ENCODE measurements at places on chromosomes 7 and 10. TPM values are rescaled to one million over a fixed set of nuclear protein-coding genes. Genes with fewer than 3 reads are reported as not detected.

Gene SPDYE5
- total RNA-seq, result not detected

Gene TET1
- 1.5 TPM for total RNA-seq

Gene GSDME
- 1.7 TPM for total RNA-seq

Gene LIPK
- not detected for total RNA-seq

Gene TAS2R41
- not detected for total RNA-seq

Gene ANKRD2
- not detected for total RNA-seq

Gene HTRA1
- not detected for total RNA-seq

Gene SLC29A3
- 2.6 TPM for total RNA-seq

Gene NXPH1
- total RNA-seq, result not detected

Gene NRBF2
- 25.1 TPM for total RNA-seq

Gene GIMAP7
- 171 TPM for total RNA-seq

GRCh38 chr7:133360201-133360600, 107.3 kb downstream of the EXOC4 start:
- no peak for DNase-seq
- no peak overlapping the region for H3K27ac ChIP-seq
- peaks cover 5% of the 10 kb centered on the region for H3K4me1 ChIP-seq
- no peak overlapping the region for H3K4me3 ChIP-seq
- H3K36me3 ChIP-seq, result peaks cover 13% of the 10 kb centered on the region

DNA sequence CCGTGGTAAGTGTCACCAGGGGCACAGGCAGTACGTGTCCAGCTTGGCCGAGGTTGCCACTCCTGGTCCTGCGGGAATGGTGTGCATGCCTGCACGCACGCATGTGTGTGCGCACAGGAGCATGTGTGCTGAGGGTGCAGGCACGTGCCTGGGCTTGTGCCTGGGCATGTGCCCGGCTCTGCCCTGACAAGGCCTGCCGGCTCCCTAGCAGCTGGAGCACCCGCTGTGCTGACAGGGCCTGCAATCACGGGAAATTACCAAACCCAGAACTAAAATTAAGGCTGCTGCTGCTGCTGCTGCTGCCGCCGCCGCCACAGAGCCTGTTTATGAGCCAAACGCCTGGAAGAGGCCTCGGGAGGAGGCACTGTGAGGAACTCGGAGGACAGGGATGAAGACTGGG, 28.7 kb downstream of the GHRHR start:
- H3K4me1 ChIP-seq, result peaks cover 3% of the 10 kb centered on the region
- DNase-seq, result no peak
- H3K4me3 ChIP-seq, result no peak overlapping the region
- H3K27me3 ChIP-seq, result no peaks in the 10 kb centered on the region
- no peaks in the 10 kb centered on the region for H3K36me3 ChIP-seq

GRCh38 chr10:132187430-132188138, 836 bp downstream of the DPYSL4 start:
- peaks cover 2% of the 10 kb centered on the region for H3K4me1 ChIP-seq
- peaks cover 42% of the 10 kb centered on the region for H3K27me3 ChIP-seq
- DNase-seq, result no peak
- H3K27ac ChIP-seq, result no peak overlapping the region

GRCh38 chr10:27285093-27285492, 44.5 kb upstream of the ACBD5 start:
- no peak overlapping the region for H3K27ac ChIP-seq
- H3K36me3 ChIP-seq, result no peaks in the 10 kb centered on the region
- H3K4me3 ChIP-seq, result no peak overlapping the region
- peaks cover 10% of the 10 kb centered on the region for H3K27me3 ChIP-seq
- peaks cover 6% of the 10 kb centered on the region for H3K4me1 ChIP-seq

- H3K36me3 ChIP-seq, result no peaks in the 10 kb centered on the region
- no peaks in the 10 kb centered on the region for H3K27me3 ChIP-seq
- DNase-seq, result no peak
- H3K4me3 ChIP-seq, result no peak overlapping the region
- H3K27ac ChIP-seq, result no peak overlapping the region
These were observed 63.3 kb downstream of the IMMP2L start for GRCh38 chr7:111499027-111499426.

DNA sequence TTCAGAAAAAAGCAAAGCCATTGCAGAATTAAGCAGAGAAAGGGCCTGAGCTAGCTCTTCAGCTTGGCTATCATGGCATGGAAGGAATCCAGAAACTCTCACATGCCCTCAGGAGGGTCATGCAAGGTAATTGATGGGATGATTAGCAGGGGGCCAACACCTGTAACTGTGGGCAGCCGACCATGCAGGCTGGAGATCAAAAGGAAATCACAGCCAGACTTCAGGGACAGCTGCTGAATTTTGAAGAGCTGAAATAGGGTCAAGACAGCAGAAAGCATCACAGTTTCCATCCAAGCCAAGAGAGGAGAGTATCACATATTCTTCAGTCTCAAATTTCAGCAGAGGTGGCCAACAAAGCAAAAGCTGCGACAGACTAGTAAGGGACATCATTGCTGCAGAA, 239.6 kb upstream of the STEAP1 start:
- H3K27me3 ChIP-seq, result no peaks in the 10 kb centered on the region
- H3K36me3 ChIP-seq, result no peaks in the 10 kb centered on the region
- no peak for DNase-seq
- no peak overlapping the region for H3K27ac ChIP-seq
- no peak overlapping the region for H3K4me3 ChIP-seq

- peaks cover 1% of the 10 kb centered on the region for H3K4me1 ChIP-seq
- no peak overlapping the region for H3K27ac ChIP-seq
- no peak overlapping the region for H3K4me3 ChIP-seq
These were observed 203.2 kb downstream of the ARL4A start for GRCh38 chr7:12890586-12890985.

- H3K27ac ChIP-seq, result no peak overlapping the region
- H3K4me3 ChIP-seq, result no peak overlapping the region
- DNase-seq, result no peak
- H3K36me3 ChIP-seq, result peaks cover 18% of the 10 kb centered on the region
- no peaks in the 10 kb centered on the region for H3K4me1 ChIP-seq
These were observed 41.4 kb downstream of the LRRC20 start for GRCh38 chr10:70341016-70341415.

GRCh38 chr10:110822712-110823311, 48.9 kb upstream of the PDCD4 start:
- peaks cover 3% of the 10 kb centered on the region for H3K4me1 ChIP-seq
- no peak overlapping the region for H3K27ac ChIP-seq
- H3K27me3 ChIP-seq, result no peaks in the 10 kb centered on the region
- H3K4me3 ChIP-seq, result no peak overlapping the region
- DNase-seq, result no peak

DNA sequence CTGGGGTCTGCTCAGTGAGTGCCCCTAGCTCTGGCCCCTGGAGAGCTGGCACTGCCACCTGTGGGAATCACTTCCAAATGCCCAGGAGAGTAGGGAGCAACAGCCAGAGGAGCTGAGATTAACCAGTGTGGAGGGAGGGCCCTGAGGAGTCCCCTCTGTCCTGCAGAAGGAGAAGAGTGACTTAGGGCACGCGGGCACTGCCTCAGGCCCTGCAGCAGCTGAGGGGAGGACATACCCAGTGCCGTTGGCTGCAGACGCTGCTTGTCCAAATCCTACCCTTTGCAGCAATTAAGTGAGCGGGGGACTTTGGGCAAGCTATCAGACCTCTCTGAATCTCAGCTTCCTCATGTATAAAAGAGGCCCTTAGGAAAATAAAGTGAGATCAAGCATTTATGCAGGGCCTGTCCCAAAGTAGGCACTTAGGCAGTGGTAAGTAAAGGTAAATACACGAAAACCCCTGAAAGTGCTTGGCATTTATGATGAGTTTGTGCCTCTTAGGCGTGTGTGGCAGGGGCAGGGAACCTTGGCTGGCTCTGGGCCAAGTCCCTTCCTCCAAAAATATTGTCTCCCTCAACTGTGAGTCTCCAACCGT, 16.9 kb downstream of the PRF1 start:
- no peaks in the 10 kb centered on the region for H3K36me3 ChIP-seq
- peaks cover 32% of the 10 kb centered on the region for H3K27me3 ChIP-seq
- H3K27ac ChIP-seq, result no peak overlapping the region
- no peak overlapping the region for H3K4me3 ChIP-seq
- H3K4me1 ChIP-seq, result no peaks in the 10 kb centered on the region

DNA sequence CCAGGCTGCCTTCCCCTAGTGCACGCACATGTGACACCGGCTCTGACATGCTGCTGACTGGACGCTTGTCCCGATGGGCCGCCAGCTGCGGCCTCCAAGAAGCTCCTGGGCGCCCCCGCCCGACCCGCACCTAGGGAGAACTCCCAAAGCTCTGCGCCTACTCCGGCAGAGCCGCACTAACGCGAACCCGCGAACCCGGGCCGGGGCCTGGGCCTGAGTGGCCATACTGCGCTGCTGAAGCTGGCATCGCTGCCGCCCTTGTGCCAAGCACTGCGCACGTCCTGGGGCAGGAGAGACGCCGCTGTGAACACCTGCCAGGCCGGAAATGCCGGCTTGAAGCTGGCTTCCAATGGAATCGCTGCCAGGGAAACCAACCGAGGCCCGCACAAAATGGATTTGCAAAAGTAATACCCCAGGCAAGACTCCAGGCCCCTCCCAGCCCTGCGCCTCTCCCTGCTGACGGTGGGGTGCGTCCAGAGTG, 85.1 kb downstream of the WASHC2A start:
- H3K4me1 ChIP-seq, result no peaks in the 10 kb centered on the region
- DNase-seq, result no peak
- no peaks in the 10 kb centered on the region for H3K36me3 ChIP-seq
- peaks cover 12% of the 10 kb centered on the region for H3K27me3 ChIP-seq
- H3K27ac ChIP-seq, result no peak overlapping the region

DNA sequence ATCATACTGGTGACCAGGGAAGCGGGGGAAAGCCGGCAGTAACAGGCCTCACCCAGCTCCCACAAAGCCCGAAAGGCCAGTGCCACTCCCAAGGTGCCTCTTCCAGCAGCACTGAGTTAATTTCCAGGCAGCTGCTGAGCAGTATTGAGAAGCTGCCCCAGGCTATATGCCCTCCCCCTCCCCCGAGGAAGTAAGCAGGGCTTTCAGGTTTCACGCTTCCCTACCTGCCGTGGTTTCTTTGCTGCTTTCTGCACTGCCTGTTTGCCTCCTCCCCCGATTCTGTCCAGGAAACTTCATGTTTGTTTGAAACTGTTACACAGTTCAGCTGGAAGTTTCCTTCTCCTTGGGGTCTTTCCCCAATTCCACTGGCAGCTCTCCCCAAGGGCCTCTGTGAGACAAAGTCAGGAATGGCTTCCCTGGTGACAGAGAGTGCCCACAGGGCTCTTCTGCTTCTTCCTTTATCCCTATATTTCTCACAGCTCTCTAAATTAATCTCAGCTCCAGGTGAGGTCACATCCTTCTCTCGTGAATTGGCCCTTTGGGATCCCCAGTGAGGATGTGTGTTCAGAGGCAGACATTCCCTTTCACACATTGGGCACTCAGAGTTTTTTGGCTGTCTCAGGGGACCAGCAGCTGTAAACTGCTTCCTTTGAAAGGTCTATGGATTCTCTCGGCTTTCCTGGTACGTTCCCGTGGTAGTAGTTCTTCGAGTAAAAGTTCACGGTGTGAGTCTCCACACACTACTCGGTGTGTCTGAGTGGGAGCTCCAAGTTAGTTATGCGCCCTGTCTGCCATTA, 19.4 kb downstream of the C1GALT1 start:
- H3K36me3 ChIP-seq, result peaks cover 51% of the 10 kb centered on the region
- peaks cover 67% of the 10 kb centered on the region for H3K4me1 ChIP-seq
- H3K27me3 ChIP-seq, result no peaks in the 10 kb centered on the region

- no peak for DNase-seq
- peaks cover 7% of the 10 kb centered on the region for H3K36me3 ChIP-seq
These were observed 16.1 kb downstream of the MYOF start for GRCh38 chr10:93465806-93466675.

- H3K27me3 ChIP-seq, result peaks cover 3% of the 10 kb centered on the region
- H3K27ac ChIP-seq, result no peak overlapping the region
- H3K4me1 ChIP-seq, result peaks cover 14% of the 10 kb centered on the region
- H3K4me3 ChIP-seq, result no peak overlapping the region
- peaks cover 6% of the 10 kb centered on the region for H3K36me3 ChIP-seq
These were observed 112.7 kb downstream of the RBM20 start for GRCh38 chr10:110756876-110757275.

DNA sequence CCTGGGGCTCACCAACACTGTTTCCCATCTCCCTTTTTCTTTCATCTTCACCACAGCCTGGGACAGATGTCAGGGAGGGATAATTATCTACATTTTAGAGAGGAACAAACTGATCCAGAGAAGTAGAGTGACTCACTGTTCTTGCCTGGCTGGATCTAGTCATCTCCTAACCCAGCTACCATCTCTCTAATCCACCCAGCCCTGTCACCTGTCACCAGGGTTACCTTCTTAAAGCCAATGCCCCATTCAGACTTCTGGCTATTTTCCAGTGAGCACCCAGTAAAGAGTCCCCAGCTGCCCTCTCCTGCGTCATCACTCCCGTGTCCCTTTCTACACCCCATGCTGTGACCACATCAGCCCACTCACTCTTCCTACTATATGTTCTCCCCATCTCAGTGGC, 68.4 kb upstream of the DUSP5 start:
- no peak overlapping the region for H3K4me3 ChIP-seq
- H3K27ac ChIP-seq, result no peak overlapping the region
- H3K36me3 ChIP-seq, result peaks cover 2% of the 10 kb centered on the region
- H3K4me1 ChIP-seq, result peaks cover 70% of the 10 kb centered on the region
- DNase-seq, result no peak

DNA sequence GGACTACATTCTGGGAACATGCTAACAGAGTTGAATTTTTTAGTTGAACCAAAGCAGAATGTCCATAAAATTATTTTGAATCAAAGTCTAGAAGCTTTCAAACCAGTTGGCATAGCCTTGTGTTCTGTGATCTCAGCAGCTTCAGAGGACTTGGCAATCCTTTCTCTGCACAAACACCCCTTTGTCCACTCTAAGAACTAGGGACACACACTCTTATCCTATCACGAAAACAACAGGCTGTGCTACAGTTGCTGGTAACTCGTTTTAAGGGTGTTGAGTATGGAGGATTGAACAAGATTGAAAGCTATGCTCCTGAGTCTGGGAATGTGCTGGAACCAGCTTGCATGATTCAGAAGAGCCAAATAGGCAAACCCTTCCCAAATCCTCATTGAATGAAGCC, 76.4 kb upstream of the PRSS58 start:
- no peak overlapping the region for H3K27ac ChIP-seq
- H3K4me1 ChIP-seq, result peaks cover 7% of the 10 kb centered on the region
- no peaks in the 10 kb centered on the region for H3K36me3 ChIP-seq
- peaks cover 17% of the 10 kb centered on the region for H3K27me3 ChIP-seq
- no peak for DNase-seq
- H3K4me3 ChIP-seq, result no peak overlapping the region

GRCh38 chr10:129725482-129725881, 238.6 kb downstream of the EBF3 start:
- H3K27me3 ChIP-seq, result no peaks in the 10 kb centered on the region
- DNase-seq, result no peak
- H3K27ac ChIP-seq, result no peak overlapping the region
- H3K4me3 ChIP-seq, result no peak overlapping the region
- H3K36me3 ChIP-seq, result no peaks in the 10 kb centered on the region
- H3K4me1 ChIP-seq, result no peaks in the 10 kb centered on the region

GRCh38 chr10:74502963-74503608, 323.3 kb upstream of the KAT6B start:
- H3K27me3 ChIP-seq, result no peaks in the 10 kb centered on the region
- no peak overlapping the region for H3K27ac ChIP-seq
- H3K4me3 ChIP-seq, result no peak overlapping the region
- DNase-seq, result no peak

DNA sequence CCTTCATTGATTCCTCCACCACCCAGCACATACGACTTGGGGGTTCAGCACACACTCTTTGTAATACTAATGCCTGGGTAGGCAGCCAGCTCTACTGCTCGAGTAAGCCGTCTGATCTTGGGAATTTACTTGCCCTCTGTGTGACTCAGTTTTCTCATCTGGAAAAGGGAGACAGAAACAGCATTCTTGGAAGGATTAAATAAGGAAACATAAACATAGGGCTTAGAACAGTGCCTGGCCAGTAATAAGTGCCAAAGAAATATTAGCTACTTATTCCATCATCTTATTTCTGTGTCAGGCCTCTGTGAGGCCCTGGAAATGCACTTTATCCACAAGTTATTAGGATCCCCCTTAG, 130.1 kb downstream of the TNS3 start:
- no peaks in the 10 kb centered on the region for H3K27me3 ChIP-seq
- H3K4me3 ChIP-seq, result no peak overlapping the region
- no peaks in the 10 kb centered on the region for H3K4me1 ChIP-seq

Measured in activated CD4-positive, alpha-beta memory T cell treated with anti-CD3 and anti-CD28 coated beads, Interleukin-2, amount 10 ng/mL, durations not matched to agents 7 days and 5 days (primary cell).